Sigmoid colon (tissue), 7 donors: ENCODE measurements at places on chromosomes 4 and X. TPM values are rescaled to one million over a fixed set of nuclear protein-coding genes. Genes with fewer than 3 reads are reported as not detected.

DNA sequence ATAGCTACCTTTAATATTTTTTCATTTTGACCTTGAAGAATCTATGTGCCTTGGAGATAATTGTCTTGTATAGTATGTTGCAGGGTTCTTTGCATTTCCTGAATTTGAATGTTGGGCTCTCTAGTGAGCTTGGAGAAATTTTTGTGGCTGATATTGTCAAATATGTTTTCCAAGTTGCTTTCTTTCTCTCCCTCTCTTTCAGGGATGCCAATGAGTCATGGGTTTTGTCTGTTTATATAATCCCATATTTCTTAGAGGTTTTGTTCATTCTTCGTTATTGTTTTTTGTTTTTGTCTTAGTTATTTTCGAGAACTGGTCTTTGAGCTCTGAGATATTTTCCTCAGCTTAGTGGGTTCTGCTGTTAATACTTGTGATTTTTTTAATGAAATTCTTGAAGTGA lies 20.7 kb downstream of the RAB40AL start:
- DNase-seq: no peak
- H3K27ac ChIP-seq: no peak overlapping the region
- no peaks in the 10 kb centered on the region for H3K27me3 ChIP-seq
- H3K4me1 ChIP-seq: no peaks in the 10 kb centered on the region
- H3K36me3 ChIP-seq: no peaks in the 10 kb centered on the region

DNA sequence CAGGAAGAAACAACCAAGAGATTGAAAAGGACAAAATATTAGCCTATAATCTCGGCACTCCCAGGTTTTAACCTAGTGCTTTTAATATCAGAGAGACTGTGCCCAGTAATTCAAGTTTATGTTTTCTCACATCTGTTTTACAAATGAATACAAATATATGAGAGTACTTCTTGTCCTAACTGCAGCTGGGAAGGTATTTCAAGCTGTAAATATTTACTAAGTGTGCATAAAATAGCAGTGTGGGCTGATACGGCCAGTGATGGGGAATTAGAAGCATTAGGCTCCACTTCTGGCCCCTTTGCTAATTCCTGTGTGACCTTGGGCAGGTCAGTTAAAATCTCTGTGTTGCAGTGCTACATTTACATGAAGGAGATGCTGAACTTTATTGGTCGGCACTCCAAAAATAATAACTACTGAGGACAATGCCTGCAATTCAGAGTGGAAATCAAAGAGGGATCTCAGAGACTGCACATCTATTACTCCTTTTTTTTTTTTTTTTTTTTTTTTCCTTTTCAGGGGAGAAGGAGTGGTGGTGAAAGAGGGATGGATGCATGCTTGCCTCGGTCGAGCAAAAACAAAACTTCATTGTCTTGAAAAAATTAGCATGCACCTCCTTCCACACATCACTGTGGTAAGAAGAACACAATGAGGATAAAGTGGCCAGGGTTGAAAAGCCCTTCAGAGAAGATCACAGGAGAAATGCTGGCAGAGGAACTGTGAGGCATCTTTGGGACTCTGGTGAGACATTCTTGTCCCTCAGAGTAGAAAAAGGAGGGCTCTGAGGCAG lies 44.6 kb upstream of the LNX1 start:
- DNase-seq: no peak
- no peaks in the 10 kb centered on the region for H3K4me1 ChIP-seq
- H3K36me3 ChIP-seq: no peaks in the 10 kb centered on the region
- no peak overlapping the region for H3K4me3 ChIP-seq
- no peaks in the 10 kb centered on the region for H3K27me3 ChIP-seq

SERTM2 gene
- not detected for polyA plus RNA-seq

DNA sequence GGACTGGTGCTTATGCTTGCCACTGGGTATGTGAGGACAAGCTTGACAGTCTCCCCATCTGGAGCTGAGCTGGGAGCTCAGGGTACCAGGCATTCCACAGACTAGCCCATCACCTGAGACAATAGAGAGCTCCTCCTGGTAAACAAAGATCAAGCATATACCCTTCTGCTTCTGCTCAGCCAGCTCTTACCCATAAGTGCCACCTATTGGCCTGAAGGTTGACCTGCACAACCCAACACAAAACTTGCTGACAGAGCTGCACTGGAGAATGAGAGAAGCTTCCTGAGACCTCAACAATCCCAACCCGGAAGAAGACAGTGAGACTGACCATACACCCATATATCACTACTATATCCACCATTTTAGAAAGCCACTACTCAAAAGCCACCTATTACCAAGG lies 1049.2 kb upstream of the INTU start:
- no peaks in the 10 kb centered on the region for H3K36me3 ChIP-seq
- H3K4me1 ChIP-seq: no peaks in the 10 kb centered on the region
- DNase-seq: no peak
- H3K27me3 ChIP-seq: no peaks in the 10 kb centered on the region

- peaks cover 5% of the 10 kb centered on the region for H3K4me1 ChIP-seq
- no peaks in the 10 kb centered on the region for H3K27me3 ChIP-seq
- peak; percentile 75 for DNase-seq
- no peak overlapping the region for H3K4me3 ChIP-seq
- no peak overlapping the region for H3K27ac ChIP-seq
Measured at GRCh38 chr4:128757712-128758111, 51.8 kb upstream of the JADE1 start.

DNA sequence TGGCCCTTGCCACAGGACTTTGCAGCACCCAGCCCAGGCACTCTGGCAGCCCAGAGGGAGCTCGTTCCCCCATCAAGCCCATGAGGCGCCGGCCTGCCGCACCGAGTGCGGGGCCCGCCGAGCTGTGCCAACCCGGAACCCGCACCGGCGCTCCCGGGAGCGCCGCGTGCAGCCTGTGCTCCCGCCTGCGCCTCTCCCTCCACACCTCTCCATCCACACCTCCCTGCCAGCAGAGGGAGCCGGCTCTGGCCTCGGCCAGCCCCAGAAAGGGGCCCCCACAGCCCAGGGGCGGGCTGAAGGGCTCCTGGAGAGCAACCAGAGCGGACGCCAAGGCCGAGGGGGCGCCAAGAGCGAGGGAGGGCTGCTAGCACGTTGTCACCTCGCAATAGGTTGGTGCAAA lies 268.8 kb downstream of the MID1IP1 start:
- no peak overlapping the region for H3K4me3 ChIP-seq
- H3K4me1 ChIP-seq: no peaks in the 10 kb centered on the region
- no peaks in the 10 kb centered on the region for H3K27me3 ChIP-seq
- DNase-seq: no peak
- no peak overlapping the region for H3K27ac ChIP-seq

DNA sequence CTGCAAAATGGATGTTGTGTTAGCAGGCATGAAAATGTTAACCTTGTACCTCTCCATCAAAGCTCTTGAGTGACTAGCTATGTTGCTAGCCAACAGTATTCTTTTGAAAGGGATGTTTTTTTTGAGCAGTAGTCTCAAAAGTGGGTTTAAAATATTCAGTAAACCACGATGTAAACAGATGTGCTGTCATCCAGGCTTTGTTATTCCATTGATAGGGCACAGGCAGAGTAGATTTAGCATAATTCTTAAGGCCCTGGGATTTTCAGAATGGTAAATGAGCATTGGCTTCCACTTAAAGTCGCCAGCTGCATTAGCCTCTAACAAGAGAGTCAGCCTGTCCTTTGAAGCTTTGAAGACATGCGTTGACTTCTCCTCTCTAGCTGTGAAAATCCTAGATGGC lies 18.4 kb downstream of the FGF2 start:
- H3K4me3 ChIP-seq: no peak overlapping the region
- peak overlapping the region; percentile 11 for H3K27ac ChIP-seq
- DNase-seq: no peak
- no peaks in the 10 kb centered on the region for H3K4me1 ChIP-seq
- no peaks in the 10 kb centered on the region for H3K36me3 ChIP-seq

- no peak for DNase-seq
- no peaks in the 10 kb centered on the region for H3K4me1 ChIP-seq
- no peak overlapping the region for H3K27ac ChIP-seq
- no peaks in the 10 kb centered on the region for H3K36me3 ChIP-seq
Measured at GRCh38 chr4:121227341-121227792, 63.2 kb upstream of the TNIP3 start.

- H3K27ac ChIP-seq: peak overlapping the region; percentile 76
- peak; percentile 75 for DNase-seq
- no peak overlapping the region for H3K4me3 ChIP-seq
- H3K4me1 ChIP-seq: peaks cover 56% of the 10 kb centered on the region
Measured at GRCh38 chrX:10104958-10105658, 51.7 kb upstream of the CLCN4 start.

ADH1A gene
- not detected for polyA plus RNA-seq

CCSER1 gene
- polyA plus RNA-seq: 4.4 TPM

GRCh38 chr4:152356428-152357034 lies 179.4 kb downstream of the FBXW7 start:
- no peak for DNase-seq
- H3K36me3 ChIP-seq: no peaks in the 10 kb centered on the region
- H3K4me3 ChIP-seq: no peak overlapping the region
- peaks cover 8% of the 10 kb centered on the region for H3K4me1 ChIP-seq
- no peaks in the 10 kb centered on the region for H3K27me3 ChIP-seq

DNA sequence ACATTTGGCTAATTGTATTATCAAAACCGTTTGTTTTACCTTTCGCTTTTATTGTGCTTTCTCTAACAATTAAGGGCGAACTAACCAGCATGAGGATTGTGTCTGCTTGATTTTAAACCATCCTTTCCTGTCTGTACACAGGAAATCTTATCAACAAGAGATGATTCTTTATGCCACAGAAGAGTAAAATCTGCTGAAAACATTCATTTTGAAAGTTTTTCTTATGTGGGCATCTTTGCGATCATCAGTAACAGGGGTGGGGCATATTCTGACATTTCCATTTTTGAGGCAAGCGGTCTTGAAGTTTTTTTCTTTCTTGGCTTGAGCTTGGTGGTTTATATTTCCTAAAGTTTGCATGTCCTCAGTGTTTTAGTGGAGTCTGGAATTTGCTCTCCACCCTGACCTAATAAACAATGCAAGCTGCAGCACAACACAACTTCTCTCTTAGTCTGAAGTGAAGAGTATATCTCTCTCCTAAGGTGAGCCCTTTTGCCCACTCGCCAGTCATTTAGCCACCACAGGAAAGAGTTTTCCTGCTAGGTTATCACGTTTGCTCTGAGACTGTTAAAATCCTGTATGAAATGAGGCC lies 26.6 kb downstream of the NFKB1 start:
- peaks cover 3% of the 10 kb centered on the region for H3K4me1 ChIP-seq
- DNase-seq: no peak
- H3K27me3 ChIP-seq: no peaks in the 10 kb centered on the region
- H3K27ac ChIP-seq: no peak overlapping the region
- H3K4me3 ChIP-seq: no peak overlapping the region

DNA sequence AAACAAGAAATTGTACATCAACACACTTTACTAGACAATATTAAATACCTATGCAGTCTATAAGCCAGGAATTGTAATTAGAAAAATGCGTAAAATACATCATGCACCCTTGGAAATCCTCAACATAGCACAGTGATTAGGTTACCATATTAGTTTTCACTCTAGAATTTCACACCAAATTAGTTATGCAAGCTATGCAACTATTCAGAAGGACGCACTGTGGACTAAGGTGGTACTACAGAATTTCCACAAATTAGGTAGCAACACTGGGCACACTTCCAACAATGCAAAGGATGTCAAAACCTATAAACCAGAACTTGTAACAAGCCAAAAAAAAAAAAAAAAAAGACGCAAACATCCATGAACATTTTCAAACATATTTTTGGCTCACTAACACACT lies 71.1 kb upstream of the ZCCHC13 start:
- no peaks in the 10 kb centered on the region for H3K4me1 ChIP-seq
- H3K36me3 ChIP-seq: no peaks in the 10 kb centered on the region
- no peaks in the 10 kb centered on the region for H3K27me3 ChIP-seq

CYLC1 gene
- not detected for polyA plus RNA-seq

GRCh38 chr4:119314356-119314755 lies 7.6 kb downstream of the FABP2 start:
- no peaks in the 10 kb centered on the region for H3K27me3 ChIP-seq
- no peaks in the 10 kb centered on the region for H3K36me3 ChIP-seq
- no peak for DNase-seq
- no peak overlapping the region for H3K27ac ChIP-seq
- no peaks in the 10 kb centered on the region for H3K4me1 ChIP-seq

CXCL1 gene
- polyA plus RNA-seq: 222 TPM

GRCh38 chrX:95383778-95384177 lies 1300.9 kb upstream of the DIAPH2 start:
- no peak for DNase-seq
- H3K27me3 ChIP-seq: no peaks in the 10 kb centered on the region
- no peak overlapping the region for H3K27ac ChIP-seq
- H3K4me1 ChIP-seq: no peaks in the 10 kb centered on the region
- H3K4me3 ChIP-seq: no peak overlapping the region

COX7B gene
- polyA plus RNA-seq: 1,747 TPM

GALNTL6 gene
- polyA plus RNA-seq: 0.29 TPM

GRCh38 chr4:124594945-124595344 lies 117.6 kb downstream of the ANKRD50 start:
- H3K4me1 ChIP-seq: no peaks in the 10 kb centered on the region
- no peaks in the 10 kb centered on the region for H3K36me3 ChIP-seq
- H3K27me3 ChIP-seq: no peaks in the 10 kb centered on the region

- no peaks in the 10 kb centered on the region for H3K4me1 ChIP-seq
- no peak overlapping the region for H3K4me3 ChIP-seq
- H3K36me3 ChIP-seq: no peaks in the 10 kb centered on the region
- no peak overlapping the region for H3K27ac ChIP-seq
- no peak for DNase-seq
- no peaks in the 10 kb centered on the region for H3K27me3 ChIP-seq
Measured at GRCh38 chrX:41258871-41259270, 75.1 kb upstream of the DDX3X start.

DNA sequence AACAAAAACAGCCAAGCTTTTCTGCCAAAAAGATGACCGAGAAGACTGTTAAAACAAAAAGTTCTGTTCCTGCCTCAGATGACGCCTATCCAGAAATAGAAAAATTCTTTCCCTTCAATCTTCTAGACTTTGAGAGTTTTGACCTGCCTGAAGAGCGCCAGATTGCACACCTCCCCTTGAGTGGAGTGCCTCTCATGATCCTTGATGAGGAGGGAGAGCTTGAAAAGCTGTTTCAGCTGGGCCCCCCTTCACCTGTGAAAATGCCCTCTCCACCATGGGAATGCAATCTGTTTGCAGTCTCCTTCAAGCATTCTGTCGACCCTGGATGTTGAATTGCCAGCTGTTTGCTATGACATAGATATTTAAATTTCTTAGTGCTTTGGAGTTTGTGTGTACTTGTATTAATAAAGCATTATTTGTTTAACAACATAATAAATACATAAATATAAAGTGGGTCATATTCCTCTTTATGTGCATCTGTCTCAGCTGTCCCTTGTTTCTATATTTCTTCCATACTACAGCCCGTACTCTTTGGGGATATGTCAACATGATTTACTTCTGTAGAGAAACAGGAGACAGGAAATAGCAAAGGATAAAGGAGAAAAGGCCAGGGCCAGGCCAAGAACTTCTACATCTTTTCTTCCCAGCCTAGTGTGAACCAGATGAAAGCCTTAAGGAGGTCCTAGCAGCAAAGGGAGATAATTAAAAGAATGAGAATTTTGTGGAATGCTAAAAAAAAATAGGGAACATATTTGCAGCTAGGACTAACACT lies 667 bp downstream of the PTTG2 start:
- DNase-seq: no peak
- no peaks in the 10 kb centered on the region for H3K27me3 ChIP-seq
- H3K4me1 ChIP-seq: peaks cover 28% of the 10 kb centered on the region
- H3K36me3 ChIP-seq: no peaks in the 10 kb centered on the region
- no peak overlapping the region for H3K4me3 ChIP-seq

RBBP7 gene
- polyA plus RNA-seq: 59.4 TPM

GRCh38 chr4:8725845-8726244 lies 133.3 kb downstream of the CPZ start:
- H3K4me1 ChIP-seq: no peaks in the 10 kb centered on the region
- H3K4me3 ChIP-seq: no peak overlapping the region
- H3K27me3 ChIP-seq: no peaks in the 10 kb centered on the region
- no peak overlapping the region for H3K27ac ChIP-seq
- DNase-seq: peak; percentile 35

ATP8A1 gene
- 2.5 TPM for polyA plus RNA-seq

PPEF2 gene
- not detected for polyA plus RNA-seq
